ENCODE measurements at places on chromosomes 3 and 15. TPM values are rescaled to one million over a fixed set of nuclear protein-coding genes. Genes with fewer than 3 reads are reported as not detected.

EAF2 gene
- 7.6 TPM for total RNA-seq

GRCh38 chr15:84755736-84756527 is 7.5 kb downstream of the ZNF592 start:
- peak; percentile 24 for DNase-seq

GRCh38 chr3:17553080-17553479 is 189.4 kb downstream of the TBC1D5 start:
- no peak for DNase-seq

DNA sequence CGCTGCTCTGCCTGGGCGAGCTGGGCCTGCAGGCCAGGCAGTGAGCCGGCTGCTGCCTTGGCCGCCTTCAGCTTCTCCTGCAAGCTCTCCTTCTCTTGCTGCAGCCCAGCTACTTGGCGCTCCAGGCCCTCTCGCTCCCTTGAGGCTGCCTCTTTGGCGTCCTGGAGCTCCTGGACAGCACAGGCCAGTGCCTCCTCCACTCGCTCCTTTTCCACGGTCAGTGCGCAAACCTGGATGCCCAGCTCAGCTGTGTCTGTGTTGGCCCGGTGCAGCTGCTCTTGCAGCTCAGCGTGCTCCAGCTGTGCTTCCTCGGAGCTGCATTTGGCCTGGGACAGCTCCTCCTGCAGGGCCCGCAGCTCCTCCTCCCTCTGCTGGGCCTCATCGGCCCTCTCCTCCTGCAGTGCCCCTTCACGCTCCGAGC is 23.1 kb downstream of the CXCR6 start:
- no peak for DNase-seq

- DNase-seq: no peak
These were observed 145.0 kb upstream of the TRIM42 start for GRCh38 chr3:140532793-140533330.

DNA sequence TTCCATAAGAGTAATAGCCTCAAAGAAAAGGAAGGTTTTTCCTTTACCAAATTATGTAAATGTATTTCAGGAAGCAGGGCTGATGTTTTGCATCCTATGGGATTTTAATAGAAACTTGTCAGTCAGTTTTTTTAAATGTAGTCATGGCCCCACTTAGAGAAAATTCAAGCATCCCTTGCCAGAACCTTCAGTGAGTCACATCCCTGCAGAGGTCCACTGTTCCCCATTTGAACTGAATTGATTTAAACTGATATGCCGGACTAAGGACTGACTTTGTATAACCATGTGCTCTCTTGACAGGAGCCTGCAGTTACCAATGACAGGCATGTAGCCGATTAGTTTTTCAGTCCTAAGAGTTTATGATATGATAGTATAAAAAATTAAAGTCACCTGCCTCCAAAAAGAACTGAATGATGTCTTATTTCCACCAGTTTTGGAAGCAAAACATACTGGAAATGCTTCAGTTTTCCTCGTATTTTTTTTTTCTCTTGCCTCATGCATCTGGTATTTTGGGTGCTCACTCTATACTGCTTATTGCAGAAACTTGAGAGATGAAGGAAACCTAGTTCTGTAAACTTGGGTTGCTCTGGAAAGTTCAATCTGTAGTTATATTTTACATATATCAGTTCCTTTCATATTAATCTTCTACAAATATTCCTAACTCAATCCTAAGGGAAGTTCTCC is 30.7 kb downstream of the LRTM1 start:
- no peak for DNase-seq

- DNase-seq: no peak
These were observed 30.8 kb upstream of the SLC25A36 start for GRCh38 chr3:140910860-140911259.

DNA sequence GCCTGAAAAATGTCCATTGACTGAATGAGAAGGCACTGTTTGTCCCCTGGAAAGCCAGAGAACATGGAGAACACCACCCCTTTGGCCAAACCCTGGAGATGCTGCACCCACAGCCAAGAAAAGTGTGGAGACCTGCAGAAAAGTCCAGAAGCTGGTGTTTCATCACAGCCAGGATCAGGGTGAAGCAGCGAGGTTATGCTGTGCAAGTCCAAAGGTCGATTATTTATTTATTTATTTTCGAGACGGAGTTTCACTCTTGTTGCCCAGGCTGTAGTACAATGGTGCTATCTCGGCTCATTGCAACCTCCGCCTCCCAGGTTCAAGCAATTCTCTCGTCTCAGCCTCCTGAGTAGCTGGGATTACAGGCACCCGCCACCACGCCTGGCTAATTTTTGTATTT is 5.5 kb upstream of the CTSH start:
- DNase-seq: no peak

All from transverse colon (tissue), 4 donors.